ENCODE measurements at places on chromosomes 7 and 10. TPM values are rescaled to one million over a fixed set of nuclear protein-coding genes. Genes with fewer than 3 reads are reported as not detected.

The HPS6 gene
- 12.5 TPM for total RNA-seq

The PDE6C gene
- total RNA-seq: not detected

The LIPK gene
- total RNA-seq: not detected

The CPEB3 gene
- total RNA-seq: 4.1 TPM

The SUN3 gene
- total RNA-seq: not detected

The EBF3 gene
- total RNA-seq: not detected

The PIP gene
- not detected for total RNA-seq

The TAC1 gene
- total RNA-seq: not detected

The GTF2IRD1 gene
- 1.3 TPM for total RNA-seq

The LLCFC1 gene
- not detected for total RNA-seq
